ENCODE measurements at places on chromosomes 1 and 21.

GRCh38 chr1:91766883-91767282 lies 119.1 kb downstream of the TGFBR3 start:
- no peak for DNase-seq

- no peak for DNase-seq
Measured at GRCh38 chr1:234535763-234536515, 57.0 kb upstream of the TARBP1 start.

DNA sequence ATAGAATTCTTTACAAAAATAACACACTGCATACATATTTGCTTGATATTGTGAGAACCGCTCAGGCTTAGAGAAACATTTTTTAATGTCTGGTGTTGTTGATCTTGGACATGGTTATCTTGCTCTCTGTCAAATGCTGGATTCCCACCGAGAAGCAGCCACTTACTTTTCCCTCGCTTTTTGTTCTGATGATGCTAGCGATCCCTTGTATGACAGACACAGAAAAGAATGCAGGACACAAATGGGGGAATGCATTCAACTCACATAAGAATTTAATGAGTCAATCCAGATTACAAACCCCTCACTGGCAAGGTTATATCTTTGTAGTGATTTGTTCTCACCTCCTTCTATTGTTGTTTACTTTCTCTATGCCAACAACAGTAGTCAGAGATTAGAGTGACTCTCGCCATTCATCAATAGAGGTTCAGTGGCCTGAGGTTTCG lies 76.8 kb upstream of the AKT3 start:
- DNase-seq: peak; percentile 99

DNA sequence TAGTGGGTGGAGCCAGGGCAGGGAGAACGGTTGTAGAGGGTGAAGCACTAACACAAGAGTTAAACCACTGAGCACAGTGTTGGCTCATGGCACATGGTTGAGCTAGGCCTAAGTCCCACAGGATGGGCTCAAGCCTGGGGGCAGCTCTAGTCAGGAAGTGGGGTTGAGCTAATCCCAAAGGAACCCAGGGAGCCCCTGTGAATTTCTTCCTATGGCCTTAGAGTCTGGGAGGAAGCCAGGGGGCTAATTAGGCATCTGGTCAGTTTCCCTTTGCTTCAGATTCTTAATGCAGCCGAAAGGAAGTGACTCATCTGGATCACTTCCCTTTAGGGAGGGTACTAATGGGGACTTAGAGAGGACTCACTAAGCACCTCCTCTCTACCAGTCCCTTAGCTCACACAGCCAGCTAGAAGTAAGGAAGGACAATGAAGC lies 10.1 kb downstream of the CFAP45 start:
- peak; percentile 99 for DNase-seq

DNA sequence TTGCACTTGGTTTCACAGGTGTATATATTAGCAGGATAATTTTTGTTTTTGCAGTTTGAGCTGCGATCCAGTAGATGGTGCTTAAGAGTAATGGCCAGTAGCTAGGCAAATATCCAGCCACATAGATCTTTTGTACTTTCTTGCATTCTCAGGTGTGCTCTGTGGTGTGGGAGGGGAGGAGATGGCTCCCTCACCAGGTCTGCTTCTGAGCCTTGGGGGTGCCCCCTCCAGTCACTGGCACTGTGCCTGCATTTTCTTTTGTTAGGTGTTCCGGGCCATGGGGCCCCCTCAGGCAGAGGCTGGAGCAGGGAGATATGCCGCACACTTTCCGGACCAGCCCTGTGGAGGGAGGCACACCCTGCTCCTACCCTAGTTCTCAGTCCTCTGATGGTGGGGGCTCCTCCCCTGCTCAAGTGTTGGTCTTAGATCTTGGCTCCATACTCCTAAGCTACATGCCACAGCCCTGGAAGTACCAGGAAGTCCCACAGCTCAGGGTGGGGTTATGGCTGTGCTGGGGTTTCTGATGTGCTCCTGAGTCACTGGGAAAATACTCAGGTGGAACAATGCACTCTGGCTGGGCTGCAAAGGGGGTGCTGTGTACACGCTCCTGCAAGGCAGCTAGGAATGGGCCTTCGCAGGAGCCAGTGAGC lies 197.6 kb upstream of the DMRTA2 start:
- DNase-seq: peak; percentile 67

DNA sequence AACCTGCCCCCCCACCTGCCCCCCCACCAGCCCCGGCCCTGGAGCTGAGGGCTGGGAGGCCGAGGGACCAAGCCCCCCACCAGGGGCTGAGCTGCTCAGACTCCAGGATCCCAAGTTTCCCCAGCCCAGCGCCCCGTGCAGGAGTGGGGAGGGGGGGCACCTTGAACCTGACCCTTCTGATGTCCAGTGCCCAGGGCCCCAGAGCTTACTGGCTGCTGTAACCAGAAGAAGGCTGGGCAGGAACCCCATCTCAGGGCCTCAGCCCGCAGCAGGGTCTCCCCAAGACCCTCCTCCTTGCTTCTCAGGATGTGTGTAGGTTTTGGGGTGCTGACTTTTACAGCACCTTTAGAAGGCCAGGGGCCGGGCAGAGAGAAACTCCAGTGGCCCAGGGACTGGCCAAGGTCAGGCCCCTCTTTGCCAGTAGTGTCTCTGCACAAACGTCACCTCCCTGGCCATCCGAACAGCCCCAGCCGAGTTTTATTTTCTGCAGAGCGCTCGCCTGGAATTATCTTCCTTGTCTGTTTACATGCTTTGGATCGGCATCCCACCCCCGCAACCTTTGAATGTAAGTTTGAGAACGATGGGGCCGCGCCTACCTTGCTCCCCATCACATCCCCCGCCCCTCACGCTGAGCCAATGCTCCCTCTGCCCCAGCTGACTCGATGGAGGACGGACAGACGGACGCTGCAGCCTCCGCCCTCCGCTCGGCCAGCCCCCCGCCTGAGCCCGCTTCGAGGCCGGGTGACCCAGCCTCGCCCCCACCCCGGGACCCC lies 70.1 kb upstream of the CASZ1 start:
- DNase-seq: peak; percentile 42

GRCh38 chr1:195909061-195909460 lies 699.2 kb downstream of the KCNT2 start:
- peak; percentile 63 for DNase-seq

GRCh38 chr1:232048481-232048880 lies 421.9 kb downstream of the DISC1 start:
- no peak for DNase-seq

DNA sequence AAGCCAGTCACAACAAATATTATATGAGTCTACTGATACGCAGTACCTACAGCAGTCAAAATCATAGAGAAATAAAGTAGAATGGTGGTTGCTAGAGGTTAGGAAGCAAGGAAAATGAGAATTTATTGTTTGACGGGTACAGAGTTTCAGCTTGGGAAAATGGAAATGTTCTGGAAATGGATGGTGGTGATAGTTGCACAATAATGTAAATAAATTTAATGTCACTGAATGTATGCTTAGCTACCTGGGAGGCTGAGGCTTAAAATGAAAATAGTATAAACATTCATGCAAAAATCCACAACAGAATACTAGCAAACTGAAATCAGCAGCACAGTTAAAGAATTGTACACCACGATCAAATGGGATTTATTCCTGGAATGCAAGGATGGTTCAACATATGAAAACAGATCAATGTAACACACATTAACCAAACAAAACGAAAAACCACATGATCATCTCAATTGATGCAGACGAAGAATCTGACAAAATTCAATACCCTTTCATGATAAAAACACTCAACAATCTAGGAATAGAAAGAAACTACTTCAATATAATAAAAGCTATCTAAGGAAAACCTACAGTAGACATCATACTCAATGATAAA lies 10.7 kb downstream of the TUT4 start:
- no peak for DNase-seq

DNA sequence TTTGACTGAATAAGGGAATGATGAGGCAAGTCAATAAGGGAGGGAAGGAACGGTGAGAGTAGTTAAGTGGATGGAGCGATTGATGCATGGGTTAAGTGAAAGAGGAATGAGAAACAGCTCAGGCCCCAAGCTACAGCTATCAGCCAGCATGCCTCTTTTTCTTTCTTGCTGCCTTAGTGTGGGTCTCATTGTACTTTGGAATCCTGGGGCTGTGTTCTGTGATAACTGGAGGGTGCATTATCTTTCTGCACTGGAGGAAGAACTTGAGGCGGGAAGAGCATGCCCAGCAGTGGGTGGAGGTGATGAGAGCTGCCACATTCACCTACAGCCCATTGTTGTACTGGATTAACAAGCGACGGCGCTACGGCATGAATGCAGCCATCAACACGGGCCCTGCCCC lies 1.0 kb downstream of the TEX38 start:
- no peak for DNase-seq

DNA sequence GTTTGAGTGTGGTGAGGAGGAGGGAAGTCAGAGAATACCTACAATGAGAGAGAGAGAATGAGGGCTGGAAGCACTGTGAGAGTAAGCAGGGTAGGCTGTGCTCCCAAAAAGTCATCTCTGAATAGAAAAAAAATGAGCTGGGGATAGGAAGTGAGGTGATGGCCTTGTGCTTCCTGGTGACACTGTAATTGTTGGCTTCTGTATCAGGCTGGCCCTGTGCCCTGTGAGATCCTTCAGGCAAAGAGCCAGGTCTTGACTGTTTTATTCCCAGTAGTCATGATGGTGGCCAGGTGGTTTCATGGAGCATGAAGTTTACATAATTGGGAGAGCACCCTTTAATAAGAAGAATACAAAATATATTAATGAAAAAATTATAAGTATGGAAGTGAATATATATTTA lies 20.4 kb upstream of the SPATA6 start:
- DNase-seq: no peak

DNA sequence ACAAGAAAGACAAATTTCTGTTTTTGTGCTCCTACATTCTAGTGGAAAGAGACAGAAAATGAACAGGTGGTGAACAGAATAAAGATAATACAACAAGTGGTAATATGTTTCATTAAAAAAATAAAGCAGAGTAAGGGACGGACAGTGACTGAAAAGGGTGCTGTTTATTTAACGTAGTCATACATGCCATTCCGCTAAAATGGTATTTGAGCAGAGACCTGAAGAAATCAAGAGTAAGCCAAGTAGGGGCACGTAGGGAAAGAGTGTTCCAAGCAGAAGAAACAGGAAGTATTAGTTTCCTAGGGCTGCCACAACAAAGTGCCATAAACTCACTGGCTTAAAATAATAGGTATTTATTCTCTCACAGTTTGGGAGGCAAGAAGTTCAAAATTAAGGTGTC lies 65.6 kb upstream of the KCTD3 start:
- DNase-seq: no peak
